Spleen (tissue), 13 donors: ENCODE measurements at places on chromosomes 1 and 21.

DNA sequence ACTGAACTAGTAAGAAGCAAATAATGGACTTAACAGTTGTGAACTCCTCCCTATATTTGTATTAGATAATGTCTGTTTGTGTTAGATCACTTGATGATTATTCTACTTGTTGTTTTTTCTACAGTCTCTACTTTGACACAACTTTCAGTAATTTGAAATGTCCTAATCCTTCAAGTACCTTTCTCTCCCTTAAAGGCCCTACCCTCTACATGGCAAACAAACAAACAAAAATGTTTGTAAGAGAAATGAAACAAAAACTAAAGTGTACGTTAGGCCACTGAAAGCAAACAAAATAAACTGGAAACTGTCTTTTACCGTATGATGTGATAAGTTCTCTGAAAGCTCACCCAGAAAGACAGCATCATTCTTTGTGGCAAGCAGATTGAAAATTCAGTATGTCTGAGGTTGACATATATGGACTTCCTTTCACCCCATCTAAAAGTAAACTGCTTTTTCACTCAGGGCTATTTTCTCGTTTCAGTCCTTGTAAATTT, 255.9 kb upstream of the SNX7 start:
- no peak for DNase-seq

DNA sequence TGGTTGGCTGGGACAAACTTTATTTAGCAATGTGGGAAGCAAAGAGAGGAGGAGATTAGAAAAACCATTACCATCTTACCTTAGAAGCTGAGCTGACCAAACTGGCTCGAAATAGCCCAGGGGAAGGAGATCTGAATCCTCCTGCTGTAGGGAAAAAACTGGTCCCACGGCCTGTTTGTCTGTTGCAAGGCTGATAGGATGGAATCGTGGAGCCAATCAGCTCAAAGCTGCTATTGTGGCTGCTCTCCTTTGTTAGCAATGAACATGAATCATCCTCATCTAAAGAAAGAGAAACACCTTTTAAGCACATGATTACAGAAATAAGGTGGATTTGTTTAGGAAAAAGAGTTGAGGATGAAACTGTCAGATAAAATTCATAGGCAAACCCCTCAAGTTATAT, 21.5 kb downstream of the CLSPN start:
- no peak for DNase-seq

- no peak for DNase-seq
These were observed 116.4 kb downstream of the OLFML2B start for GRCh38 chr1:161907265-161907664.

DNA sequence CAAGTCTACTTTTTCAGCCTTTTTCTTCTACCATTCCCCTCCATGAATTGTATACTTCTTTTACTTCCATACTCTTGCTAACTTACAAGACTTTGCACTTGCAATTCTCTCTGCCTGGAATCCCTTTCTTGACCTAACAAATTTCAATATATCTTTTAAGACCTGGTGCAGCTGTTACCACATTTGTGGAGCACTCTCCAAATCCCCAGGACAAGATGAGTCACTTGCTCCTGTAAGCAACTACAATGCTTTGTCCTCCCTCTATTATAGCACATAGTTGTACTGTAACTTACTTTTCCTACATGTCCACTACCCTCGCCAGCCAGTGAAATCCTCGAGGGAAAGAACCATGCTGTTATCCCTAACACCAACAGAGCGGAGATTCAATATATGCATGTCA, 43.1 kb downstream of the WARS2 start:
- DNase-seq = no peak
